Smooth muscle cell of the brain vasculature (primary cell): ENCODE measurements at places on chromosomes 3 and 15.

- DNase-seq = no peak
Observed at GRCh38 chr3:188064831-188065493, 89.0 kb upstream of the LPP start.

- DNase-seq = no peak
Observed at GRCh38 chr3:165518346-165518745, 318.9 kb downstream of the BCHE start.

GRCh38 chr15:89670971-89671560, 8.1 kb downstream of the PLIN1 start:
- DNase-seq = no peak

- no peak for DNase-seq
Observed at GRCh38 chr3:16227566-16227965, 37.2 kb downstream of the DPH3 start.

- DNase-seq = no peak
Observed at GRCh38 chr15:53862386-53862785, 102.9 kb upstream of the WDR72 start.

DNA sequence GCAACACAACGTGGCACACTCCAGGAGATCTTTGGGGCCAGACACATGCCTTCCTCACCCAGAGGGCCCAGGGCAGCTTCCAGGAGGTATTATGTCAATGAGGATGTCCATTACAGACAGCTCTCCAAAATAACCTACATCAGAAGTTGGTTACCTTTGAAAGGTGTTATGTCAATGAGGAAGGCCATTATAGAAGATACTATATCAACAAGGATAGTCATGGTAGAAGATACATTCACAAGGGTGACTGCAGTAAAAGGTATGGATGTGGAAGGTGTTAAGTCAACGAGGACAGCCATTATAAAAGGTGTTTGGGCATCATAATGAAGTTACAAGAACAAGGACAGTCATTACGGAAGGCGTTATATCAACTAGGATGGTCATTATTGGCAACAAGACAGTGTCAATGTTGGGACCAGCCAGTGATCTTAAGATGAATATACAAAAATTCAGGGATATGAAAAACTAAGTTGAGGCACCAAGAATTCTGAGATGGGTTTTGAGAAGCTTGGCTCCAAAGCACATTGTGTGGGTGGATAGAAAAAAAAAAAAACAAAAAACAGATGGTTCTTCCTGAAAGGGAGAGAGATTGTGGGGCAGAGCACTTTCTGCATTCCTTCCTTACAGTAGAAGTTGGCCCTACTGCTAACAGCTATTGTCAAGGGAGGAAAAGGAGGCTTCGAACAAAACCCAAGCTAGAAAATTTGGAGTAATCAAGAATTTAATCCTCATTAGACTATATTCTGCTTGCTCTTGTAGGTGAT, 11.2 kb downstream of the CDCP1 start:
- no peak for DNase-seq

DNA sequence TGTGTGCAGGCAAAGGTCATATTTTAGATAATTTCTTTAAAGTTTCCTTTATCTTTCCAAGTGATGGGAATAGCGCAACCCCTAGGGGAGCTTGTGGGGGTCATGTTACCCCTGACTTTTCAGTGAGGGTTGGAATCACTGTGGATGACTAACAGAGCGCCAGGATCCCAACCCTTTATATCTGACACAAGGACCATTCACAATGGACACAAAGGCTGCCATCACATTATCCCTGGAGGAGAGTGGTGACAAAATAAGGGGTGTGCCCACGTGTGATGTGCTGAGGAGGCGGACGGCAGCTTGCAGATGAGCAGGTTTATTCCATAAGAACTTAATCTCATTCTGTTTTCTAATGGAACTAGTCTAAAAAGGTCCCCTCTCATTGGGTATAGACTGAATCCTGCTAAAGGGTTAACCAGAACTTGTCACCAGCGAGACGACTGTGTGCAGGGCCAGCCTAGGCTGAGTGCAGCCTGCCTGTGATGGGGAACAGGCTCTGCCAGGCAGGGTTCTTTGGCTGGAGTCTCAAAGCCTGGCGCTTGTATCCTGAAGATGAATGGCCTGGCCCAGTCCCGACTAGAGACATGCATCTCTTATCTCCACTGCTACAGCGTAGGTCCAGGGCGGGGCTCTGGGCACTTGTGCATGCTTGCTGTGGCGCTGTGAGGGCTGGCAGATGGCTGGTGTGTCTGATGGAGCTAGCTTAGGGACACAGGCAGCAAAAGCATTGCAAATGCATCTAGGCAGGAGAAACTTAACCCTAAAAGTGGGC, 50.2 kb downstream of the CHDH start:
- no peak for DNase-seq

DNA sequence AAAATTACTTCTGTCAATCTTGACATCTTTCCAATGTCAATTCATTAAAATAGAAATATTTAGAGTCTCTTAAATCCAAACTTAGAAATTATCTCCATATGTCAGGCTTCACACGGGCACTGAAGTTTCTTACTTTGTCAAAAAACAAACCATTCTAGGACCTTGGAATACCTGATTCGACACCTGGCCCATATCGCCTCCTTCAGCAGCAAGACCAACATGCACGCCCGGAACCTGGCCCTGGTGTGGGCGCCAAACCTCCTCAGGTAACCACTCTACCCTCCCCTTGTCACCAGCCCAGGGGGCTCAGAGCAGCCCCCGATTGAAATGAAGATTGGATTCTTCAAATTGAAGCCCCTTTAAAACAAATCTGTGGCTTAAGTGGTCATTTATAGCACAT, 81.3 kb downstream of the TMEM39A start:
- DNase-seq = no peak

GRCh38 chr15:40344631-40345120, 3.9 kb upstream of the CCDC9B start:
- no peak for DNase-seq

DNA sequence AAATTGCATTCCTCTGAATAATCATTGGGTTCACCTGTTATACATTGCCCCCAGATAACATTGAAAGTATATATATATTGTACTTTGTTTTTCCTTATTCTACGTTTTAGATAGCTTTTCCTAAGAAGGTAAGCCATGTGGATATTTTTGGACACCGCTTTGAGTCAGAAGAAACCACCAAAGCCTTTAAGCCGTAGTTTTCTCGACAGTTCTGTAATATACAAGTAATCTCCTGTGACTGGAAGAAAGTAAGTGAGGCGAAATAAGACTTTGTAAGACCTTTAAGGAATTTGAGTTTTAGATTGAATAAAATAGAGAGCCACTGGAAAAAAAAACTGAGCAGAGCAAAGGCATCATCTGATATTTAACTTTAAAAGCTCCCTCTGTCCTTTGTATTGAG, 1092.0 kb downstream of the DIPK2A start:
- no peak for DNase-seq

DNA sequence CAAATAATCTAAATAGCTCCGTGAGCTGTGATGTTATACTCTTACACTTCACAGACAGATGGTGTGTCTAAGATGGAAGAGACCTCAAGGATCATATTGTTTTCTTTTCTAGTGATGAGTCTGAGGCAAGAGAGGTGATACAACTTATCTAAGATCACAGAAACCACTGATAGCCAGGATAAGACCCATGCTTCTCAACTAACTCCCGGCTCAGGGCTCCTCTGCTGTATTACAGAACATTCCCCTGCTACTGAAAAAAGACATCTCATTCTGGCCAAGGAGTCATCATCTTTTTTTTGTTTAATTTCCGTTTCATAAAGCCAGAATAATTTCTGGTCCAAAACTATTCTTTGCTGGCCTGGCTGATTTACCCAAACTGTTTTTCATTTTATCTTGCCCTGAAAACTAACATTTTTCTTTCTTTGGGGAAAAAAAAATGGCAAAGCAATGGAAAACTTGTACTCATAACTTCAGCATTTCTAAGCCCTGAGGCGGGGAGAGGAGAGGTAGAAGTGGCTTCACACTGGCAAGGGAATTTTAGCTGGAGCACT, 46.9 kb upstream of the GAP43 start:
- no peak for DNase-seq

DNA sequence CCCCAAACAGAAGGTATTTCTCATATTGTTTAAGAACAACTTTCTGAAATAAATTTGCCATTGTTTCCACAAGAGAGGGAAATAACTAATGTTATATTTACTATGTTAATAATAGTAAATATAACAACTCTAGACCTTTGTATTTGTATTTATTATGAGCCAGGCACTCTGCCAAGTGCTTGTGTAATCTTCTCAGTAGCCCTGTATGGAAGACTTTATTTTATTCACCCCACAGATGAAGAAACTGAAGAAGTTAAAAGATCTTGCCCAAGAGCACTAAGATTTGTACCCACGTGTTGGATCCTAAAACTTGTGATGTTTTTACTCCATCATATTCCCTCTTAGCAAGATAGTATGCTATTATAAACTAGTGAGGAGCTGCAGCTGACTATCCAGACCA, 12.0 kb upstream of the GNB4 start:
- no peak for DNase-seq

GRCh38 chr3:42655331-42655888, 1.9 kb downstream of the ZBTB47 start:
- no peak for DNase-seq
